Caudate nucleus (tissue), 63 donors: ENCODE measurements at places on chromosomes 11 and 22.

GRCh38 chr11:83639995-83640758 lies 354.0 kb upstream of the CCDC90B start:
- no peak for DNase-seq

DNA sequence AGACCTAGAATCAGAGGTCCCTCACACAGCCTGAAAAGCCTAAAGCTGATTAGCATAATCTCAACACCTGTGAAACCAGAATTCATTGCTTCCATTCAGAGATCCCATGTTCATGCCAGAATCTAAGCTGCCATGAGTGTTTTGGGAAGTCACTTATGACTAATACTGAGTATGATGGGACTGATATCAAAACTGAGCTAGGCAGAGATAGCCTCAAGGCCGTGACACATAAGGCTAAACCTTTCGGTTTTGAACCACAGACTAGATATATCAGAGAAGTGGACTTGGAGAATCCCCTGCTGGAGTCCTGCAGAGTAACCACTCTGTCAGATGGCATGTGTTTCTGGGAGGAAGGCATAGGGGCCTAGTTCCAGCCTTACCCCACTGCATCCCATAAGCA lies 23.1 kb upstream of the GLYATL2 start:
- no peak for DNase-seq

GRCh38 chr22:29328566-29329500 lies 13.3 kb upstream of the RASL10A start:
- DNase-seq = peak; percentile 24

DNA sequence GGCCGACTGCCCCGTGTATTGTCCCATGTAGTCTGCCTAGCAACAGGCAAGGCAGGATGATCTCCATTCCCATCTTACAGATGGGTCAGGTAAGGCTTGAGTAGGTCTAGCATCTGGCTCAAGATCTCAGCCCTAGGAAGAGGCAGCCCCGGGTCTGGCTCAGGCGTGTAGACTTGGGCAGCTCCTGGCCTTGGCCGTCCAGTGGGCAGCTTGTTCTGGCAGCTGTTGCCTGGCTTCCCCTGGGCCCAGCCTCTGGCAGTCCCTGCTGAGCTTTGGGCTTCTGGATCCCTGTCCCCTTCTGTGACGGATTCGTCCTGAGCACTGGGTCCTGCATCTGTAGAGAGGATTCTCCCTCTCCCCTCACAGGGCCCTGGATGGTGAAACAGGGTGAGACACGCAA lies 72.4 kb downstream of the MPPED1 start:
- no peak for DNase-seq

- no peak for DNase-seq
These were observed 31.7 kb upstream of the GCAT start for GRCh38 chr22:37775785-37776638.

DNA sequence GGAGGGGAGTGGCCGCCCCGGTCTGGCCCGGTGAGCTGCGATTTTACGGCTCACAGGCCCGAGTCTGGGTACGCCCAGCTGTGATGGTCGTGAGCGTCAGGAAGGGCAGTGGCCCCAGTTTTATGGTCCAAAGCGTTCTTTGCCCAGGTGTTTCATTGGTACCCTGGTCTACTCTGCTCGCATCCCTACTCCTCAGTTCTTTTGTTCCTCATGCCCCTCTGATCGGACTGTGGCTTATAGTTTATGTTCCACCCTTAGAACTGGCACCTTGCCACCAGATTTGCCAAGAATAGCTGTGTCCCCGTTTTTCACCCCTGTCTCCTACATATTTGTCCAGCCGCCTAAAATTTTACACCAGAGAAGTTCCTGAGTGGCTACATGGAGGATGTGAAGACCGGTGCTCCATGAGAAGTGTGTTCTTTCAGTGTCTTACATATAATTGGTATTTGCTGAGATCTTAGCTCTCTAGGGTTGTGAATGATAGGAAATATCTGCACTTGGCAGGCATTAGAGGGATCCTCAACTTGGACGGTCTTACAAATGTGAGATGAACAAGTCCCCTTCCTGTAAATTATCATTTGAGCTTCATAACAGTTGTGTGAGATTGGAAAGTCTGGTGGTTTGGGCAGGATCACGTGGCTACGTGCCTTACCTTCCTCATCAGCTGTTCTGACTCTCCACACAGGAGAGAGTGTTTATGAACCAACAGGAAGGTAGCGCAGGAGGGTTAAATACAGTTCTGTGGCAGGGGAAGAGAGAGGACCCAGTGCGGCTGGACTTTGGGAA lies 1.1 kb downstream of the PANX1 start:
- DNase-seq = no peak

GRCh38 chr11:129313541-129314297 lies 61.9 kb upstream of the BARX2 start:
- DNase-seq = no peak

DNA sequence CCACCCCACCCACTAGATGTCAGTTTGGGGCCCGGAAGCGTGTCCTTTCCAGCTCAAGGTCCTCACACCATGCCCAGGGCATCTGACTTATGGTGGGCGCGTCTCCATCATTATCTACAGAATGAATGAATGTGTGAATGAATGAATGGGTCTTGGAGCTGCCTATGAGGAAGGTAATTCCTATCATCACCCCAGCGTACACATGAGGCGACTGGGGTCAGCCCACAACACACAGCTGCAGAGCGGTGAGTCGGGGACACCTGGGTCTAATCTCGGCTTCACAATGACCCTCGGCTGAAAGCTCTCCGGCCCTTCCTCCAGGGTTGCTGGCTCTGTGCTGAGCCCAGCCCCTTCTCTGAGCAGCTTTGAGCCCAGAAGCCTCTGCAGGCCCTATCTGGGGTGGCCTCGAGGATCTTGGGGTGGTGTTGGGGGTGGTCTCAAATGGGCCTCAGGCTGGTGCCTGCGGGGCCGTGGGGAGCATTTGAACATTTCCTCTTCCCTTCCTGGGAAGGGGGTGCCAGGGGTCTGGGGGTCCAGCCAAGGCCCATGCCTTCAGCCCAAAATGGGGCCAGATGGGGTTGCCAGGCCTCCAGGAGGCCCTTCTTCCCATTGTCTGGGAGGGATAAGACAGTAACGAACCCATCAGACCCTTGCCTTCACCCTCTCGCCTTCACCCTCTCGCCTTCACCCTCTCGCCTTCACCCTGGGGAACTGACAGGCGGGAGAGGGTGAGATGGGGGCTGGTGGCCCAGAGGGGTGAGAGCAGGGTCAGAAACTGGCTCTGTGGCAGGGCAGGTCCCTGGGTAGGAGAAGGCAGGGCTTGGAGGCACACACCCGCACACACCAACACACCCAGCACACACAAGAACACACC lies 82.4 kb downstream of the MYEOV start:
- DNase-seq = no peak

GRCh38 chr11:128424271-128424711 lies 163.1 kb downstream of the ETS1 start:
- DNase-seq = peak; percentile 31

DNA sequence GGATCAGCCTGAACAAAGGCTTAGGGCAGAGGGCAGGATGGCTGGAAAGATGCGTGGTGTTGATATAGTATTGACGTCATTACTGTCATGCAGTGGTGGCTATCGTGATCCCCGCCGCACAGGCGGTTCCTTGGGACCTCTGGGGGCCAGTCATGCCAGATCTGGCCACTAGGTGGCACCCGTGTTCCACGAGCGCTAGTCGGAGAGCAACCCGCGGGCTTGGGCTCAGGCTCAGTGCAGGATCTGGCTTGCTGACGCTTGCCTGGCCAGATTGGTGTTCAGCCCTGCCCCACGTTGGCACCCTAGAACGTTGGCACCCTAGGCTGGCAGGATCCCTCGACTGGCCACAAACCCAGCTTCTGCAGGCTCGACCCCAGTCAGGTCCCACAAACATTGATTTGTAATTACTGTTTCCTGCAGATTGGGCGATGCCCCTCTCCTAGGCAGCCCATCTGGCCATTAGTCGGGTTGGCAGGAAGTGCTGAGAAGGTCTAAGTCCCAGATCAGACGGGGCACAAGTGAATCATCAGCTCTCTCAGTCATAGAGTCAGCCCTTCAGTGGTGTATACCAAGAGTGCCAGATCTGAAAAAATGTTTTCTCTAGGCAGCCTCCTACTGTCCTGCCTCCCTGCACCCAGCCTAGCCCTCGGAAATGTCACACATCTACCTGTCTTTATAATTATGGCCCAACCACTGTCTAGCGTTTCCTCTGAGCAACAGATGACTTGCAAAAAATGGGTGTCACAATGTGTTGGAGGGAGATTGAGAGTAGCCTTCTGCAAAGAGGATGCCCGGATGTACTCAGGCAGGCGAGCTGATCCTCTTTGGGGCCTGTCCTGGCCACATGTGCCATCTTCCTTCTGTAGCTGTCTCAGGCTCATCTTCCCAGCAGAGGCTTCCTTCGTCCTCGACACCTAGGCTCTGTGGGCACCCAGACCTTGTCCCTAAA lies 315.3 kb downstream of the TMEM135 start:
- DNase-seq = peak; percentile 74

GRCh38 chr11:64428693-64429092 lies 69.7 kb downstream of the RPS6KA4 start:
- DNase-seq = no peak

GRCh38 chr11:66015936-66016792 lies 4.4 kb downstream of the CST6 start:
- no peak for DNase-seq

GRCh38 chr22:22593964-22594656 lies 35.0 kb upstream of the PRAME start:
- DNase-seq = no peak

- DNase-seq = no peak
These were observed 14.0 kb downstream of the GRAMD1B start for GRCh38 chr11:123443851-123444623.

- DNase-seq = no peak
These were observed 143.0 kb downstream of the ELP4 start for GRCh38 chr11:31652528-31652927.

GRCh38 chr11:44936951-44937543 lies 13.6 kb downstream of the TP53I11 start:
- DNase-seq = no peak

- DNase-seq = no peak
These were observed at the start of gene TYMP for GRCh38 chr22:50529897-50530579. TSS of gene TYMP (minus strand) at chr22:50530012. CDS start at chr22:50529709, 303 bp downstream.

- no peak for DNase-seq
These were observed 391.5 kb downstream of the CADM1 start for GRCh38 chr11:115112754-115113153.

GRCh38 chr11:27211370-27212127 lies 151.5 kb downstream of the CCDC34 start:
- no peak for DNase-seq

DNA sequence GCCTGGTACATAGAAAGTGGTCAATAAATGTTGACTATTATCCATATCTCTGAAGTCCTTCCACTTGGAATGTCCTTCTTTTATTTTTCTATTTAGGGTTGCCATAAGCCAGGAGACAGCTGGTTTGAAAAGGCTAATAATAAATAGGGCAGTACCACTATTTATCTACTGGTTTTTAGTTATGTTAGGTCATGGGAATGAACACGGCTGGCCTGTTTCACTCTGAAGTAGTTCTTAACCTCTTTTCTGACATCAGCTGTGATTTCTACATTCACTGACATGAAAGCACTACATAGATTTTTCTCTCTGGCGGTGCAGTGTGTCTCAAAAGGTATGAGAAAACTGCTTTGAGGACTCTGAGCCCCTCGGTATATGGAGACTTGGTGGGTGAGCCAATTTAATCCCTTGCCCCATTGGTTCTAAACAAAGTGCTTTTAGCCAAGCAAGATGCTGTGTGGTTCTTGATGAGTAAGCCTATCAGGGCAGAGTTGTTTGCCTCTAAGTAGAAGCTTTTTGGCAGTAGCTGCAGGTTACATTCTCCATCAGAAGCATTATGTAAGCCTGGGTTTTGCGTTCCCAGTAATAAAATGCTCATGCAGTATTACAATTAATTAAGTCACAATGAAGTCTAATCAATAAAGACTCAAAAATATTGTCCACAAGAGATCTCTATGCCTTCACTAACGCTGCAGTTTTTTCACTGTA lies 48.7 kb upstream of the APOA1 start:
- DNase-seq = no peak

- DNase-seq = no peak
These were observed 559 bp downstream of the RANBP1 start for GRCh38 chr22:20116376-20116950.

- no peak for DNase-seq
These were observed 36.2 kb downstream of the IGHMBP2 start for GRCh38 chr11:68939583-68940555.

GRCh38 chr11:64130618-64131017 lies 35.3 kb downstream of the MACROD1 start:
- no peak for DNase-seq

DNA sequence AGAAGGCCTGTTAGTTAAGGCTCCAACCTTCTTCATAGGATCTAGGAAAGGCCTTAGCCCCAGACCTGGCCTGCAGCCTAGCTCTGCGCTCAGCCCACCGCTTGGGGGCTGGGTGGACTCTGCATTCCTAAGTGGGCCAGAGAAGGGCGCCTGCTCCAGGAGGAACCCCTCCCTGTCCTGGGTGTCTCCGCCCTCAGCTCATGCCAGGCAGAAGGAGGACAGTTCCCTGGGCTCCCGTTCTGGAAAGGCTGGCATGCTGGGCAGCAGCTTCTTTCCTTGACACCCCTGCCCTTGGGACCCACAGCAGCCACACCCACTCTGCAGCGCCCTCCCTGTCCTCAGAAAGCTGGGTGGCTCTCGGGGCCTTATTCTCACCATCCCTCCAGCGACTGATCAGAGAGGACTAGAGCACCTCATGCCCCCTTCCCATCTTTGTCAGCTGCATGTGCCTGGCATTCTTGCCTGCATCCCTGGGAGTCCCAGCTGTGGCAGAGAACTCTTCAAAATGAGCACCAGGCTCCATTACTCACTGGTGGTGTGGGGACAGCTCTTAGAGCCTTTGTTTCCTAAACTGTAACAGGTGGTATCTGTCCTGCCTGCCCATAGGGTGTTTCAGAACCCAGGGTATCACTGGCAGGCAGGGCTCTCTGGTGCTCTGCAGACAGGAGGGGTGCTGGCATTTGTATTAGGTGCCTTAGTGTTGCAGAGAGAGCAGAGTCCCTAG lies 20.3 kb upstream of the MYRF start:
- DNase-seq = no peak
